ENCODE measurements at places on chromosomes 2 and 18.
A peak's percentile ranks its signal among the peaks of the same experiment; 100 is the strongest.

GRCh38 chr2:27730980-27731691, 40.4 kb upstream of the MRPL33 start:
- no peak for DNase-seq

GRCh38 chr18:65704046-65704445, 46.8 kb upstream of the CDH7 start:
- DNase-seq = no peak

GRCh38 chr2:78861546-78861945, 164.0 kb upstream of the REG3G start:
- no peak for DNase-seq

DNA sequence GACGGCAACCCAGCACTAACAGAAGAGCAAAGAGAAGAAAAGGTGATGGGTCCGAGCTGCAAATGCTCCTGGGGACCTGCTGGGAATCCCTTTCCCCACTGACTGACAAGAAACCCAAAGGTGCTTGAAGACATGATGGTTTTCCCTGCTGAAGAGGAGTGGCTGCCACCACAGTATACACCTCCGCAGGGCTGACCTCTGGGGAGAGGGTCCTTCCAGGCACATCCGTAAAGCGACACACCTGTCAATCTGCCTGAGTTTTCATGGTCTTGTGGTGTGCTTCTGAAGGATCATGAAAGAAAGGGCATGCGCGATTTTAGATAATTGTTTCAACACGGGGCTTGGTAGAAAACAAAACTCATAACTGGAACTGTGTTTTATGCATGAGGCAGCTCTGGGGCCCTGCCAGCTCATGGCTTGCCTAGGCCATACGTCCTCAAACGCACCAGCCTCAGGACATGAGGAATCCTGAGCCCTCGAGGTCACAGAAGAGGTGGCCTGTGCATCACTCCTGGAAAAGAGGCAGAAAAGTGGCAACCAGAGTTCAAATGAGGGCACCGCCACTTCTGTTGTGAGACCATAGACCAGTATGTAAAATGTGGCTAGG, 51.8 kb downstream of the SERTAD2 start:
- DNase-seq = no peak

- no peak for DNase-seq
Observed at GRCh38 chr2:230676546-230676945, 36.1 kb upstream of the CAB39 start.

GRCh38 chr2:212892193-212892592, 259.2 kb downstream of the IKZF2 start:
- DNase-seq = no peak

- DNase-seq = no peak
Observed at GRCh38 chr2:239444626-239445577, 44.1 kb upstream of the HDAC4 start.

DNA sequence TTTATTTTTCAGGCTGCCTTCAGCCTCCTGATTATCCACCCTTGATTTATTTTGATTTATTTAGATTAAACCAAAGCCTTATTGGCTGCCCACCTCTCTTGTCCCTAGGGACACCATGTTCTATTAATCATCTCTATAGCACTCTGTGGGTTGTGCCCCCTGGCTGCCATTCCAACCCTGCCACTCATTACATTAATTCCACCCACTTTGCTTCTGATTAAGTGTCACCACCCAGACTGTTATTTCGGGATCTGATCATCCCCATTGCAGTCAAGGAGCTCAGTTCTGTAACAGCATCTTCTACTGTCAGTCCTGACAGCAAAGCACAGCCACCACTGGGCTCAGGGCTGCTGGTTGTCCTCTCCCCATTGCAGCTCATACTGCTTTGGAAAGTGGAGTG, 175.1 kb upstream of the DDX18 start:
- DNase-seq = no peak

DNA sequence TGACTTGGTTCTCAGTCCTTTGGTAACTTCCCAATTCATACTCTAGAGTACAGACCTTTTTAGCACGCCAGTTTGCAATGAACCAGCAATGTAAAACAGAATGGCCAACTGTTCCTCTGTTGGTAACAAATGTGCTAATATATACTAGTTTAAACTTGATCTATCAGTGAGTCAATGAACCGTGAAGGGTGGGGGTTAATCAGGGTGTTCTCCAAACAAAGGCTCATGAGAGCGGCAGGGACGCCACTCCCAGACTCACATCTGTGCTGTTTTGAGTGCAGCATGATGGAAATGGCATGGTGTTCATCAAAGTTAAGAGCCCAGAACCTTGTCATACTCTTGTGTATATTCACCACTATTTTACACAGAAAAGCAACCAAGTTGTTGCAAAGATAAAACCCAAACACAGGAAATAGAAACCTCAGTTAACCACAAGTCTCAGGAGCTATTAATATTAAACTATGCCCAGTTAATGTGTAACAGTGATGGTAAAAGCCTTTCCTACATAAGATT, 70.3 kb downstream of the CERKL start:
- DNase-seq = no peak

- no peak for DNase-seq
Observed at GRCh38 chr2:61463769-61464475, 7.0 kb downstream of the USP34 start.

DNA sequence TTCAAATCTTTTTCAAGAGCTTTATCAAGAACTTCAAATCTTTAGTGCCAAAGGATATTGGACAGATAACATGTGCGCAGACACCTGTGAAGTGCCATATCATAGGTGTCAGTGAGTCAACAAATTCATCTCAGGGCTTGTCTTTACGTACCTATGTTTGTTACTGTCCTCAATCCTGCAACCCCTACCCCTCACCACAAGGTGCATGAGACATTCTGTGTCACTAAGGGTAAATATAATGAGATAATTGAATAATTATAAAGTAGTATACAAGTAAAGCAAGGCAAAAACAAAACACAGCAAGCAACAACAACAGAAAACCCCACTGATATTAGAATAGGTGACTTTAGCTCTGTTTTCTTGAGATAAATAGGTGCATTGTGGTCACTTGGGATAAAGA, 1495.8 kb upstream of the TMEFF2 start:
- DNase-seq = no peak

DNA sequence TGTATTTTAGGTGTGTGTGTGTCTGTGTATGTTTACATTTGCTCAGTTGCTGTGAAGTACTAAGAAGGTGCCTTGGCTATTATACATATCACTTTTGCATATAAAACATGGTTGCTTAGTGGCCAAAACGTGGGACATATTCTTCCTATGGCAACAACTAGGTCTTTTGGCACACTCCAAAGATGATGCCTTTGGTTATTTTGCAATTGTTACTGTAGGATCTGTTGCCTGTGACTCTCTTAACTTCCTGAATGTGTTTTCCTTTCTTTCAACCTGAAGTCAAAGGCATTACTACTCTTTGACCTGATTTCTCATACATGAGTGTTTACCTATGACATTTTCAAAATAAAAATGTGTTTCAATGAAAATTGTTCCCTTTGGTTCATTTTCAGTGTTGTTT, 160.5 kb downstream of the UBE2E3 start:
- DNase-seq = no peak

DNA sequence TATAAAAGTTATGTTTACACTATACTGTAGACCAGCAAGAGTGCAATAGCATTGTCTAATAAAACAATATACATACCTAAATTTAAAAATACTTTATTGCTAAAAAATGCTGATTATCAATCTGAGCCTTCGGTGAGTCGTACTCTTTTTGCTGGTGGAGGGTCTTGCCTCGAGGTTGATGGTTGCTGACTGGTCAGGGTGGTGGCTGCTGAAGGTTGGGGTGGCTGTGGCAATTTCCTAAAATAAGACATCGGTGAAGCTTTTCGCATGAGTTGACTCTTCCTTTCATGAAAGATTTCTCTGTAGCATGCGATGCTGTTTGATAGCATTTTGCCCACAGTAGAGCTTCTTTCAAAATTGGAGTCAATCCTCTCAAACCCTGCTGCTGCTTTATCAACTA, 2.4 kb downstream of the TIGD1 start:
- DNase-seq = no peak

GRCh38 chr2:177952151-177952550, 120.4 kb downstream of the PDE11A start:
- no peak for DNase-seq

GRCh38 chr18:50518787-50519546, 40.9 kb upstream of the MAPK4 start:
- DNase-seq = no peak

GRCh38 chr2:217430916-217431576, 571.2 kb upstream of the TNP1 start:
- DNase-seq = no peak

GRCh38 chr18:58393295-58393694, 235.6 kb downstream of the ALPK2 start:
- no peak for DNase-seq

GRCh38 chr2:181457741-181458425, 697 bp downstream of the ITGA4 start:
- peak; percentile 67 for DNase-seq

GRCh38 chr2:99489063-99489760, 605 bp downstream of the REV1 start:
- peak; percentile 41 for DNase-seq

GRCh38 chr18:72235422-72235821, 308.7 kb downstream of the CBLN2 start:
- no peak for DNase-seq

- DNase-seq = no peak
Observed at GRCh38 chr2:53177327-53177726, 590.3 kb upstream of the CHAC2 start.

DNA sequence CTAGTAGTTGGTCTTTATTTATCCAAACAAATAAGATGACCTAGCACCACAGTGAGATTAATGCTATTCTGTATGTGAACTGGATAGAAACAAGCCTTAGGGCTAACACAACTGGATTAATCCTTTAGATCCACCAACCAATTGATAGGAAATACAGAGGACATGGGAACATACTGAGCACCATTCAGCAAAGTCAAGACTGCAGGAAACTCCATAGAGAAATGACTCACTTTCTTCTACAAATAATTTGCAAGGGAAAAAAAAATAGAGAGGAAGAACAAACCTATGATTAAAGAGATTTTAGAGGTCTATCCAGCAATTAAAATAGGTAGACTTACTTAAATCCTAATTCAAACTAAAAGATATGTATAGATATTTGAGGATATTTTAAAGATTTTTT, 23.9 kb downstream of the WDFY1 start:
- no peak for DNase-seq

DNA sequence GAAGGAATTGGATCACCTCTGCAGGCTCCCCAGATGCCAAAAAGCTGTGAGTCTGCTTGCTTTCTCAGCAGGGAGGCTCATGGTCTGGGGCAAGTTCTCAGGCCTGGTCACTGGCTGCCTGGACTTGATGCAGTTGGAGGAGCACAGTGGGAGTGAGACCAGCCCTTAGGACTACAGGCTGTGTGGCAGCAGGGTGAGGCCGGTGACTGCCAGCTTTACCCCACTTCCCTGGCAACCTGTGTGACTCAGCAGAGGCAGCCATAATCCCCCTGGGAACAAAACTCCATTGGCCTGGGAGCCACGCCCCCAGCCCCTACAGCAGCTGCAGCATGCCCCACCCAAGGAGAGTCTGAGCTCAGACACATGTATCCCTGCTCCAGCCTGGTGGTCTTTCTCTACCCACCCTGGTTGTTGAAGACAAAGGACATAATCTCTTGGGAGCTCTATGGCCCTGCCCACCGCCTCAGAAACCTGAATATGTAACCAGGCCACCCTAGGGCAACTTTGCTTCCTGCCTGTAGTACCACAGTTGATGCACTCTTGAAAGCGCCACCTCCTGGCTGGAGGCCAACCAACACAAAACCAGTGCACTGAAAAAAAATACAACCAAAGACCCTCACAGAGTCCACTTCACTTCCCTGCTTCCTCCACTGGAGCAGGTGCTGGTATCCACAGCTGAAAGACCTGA, 106.8 kb upstream of the SPATS2L start:
- no peak for DNase-seq

GRCh38 chr2:163541943-163542342, 193.9 kb downstream of the FIGN start:
- DNase-seq = no peak

- no peak for DNase-seq
Observed at GRCh38 chr2:113211226-113212105, 37.7 kb downstream of the PSD4 start.

GRCh38 chr18:3480827-3481573, 31.0 kb downstream of the TGIF1 start:
- DNase-seq = no peak

- no peak for DNase-seq
Observed at GRCh38 chr2:241466230-241466629, 42.2 kb downstream of the STK25 start.

DNA sequence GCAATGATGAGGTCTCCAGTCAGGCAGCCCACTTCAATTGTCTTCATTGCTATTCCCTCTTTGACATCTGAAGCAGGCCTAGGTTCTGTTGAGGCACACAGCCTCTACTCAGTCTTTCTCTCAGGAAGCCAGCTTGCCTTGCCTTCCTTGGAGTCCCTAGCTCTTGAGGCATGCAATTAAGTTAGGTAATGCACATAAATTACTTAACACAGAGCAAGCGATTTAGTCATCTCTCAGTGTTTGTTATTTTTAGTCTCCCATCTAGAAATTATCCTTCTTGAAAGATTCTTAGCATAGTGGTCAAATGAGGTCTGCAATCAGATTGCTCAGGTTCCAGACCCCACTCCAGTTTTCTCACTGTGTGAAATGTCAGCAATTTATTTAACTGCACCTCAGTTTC, 32.0 kb downstream of the SULT1C4 start:
- DNase-seq = no peak
